ENCODE measurements at places on chromosomes 3 and 15. TPM values are rescaled to one million over a fixed set of nuclear protein-coding genes. Genes with fewer than 3 reads are reported as not detected.

Gene CHRNA7
- total RNA-seq: 1.2 TPM

Gene GREM1
- 166 TPM for total RNA-seq

Gene TYRO3
- 11.5 TPM for total RNA-seq

Gene APOD
- 0.23 TPM for total RNA-seq

Gene FANCD2OS
- not detected for total RNA-seq

Gene SPG11
- total RNA-seq: 101 TPM

Gene CA12
- total RNA-seq: 359 TPM

Gene CELF6
- total RNA-seq: 0.23 TPM

Gene ALPK3
- total RNA-seq: 26.4 TPM

Gene RTF1
- total RNA-seq: 12.1 TPM

Gene CFAP44
- total RNA-seq: 4.2 TPM

Gene MYL3
- total RNA-seq: not detected

Gene LXN
- total RNA-seq: 52.5 TPM

Gene IQCH
- total RNA-seq: 5.0 TPM

Gene SLC24A5
- not detected for total RNA-seq

Gene GLT8D1
- 106 TPM for total RNA-seq

Gene KIF7
- 14.3 TPM for total RNA-seq

Gene NPAP1
- not detected for total RNA-seq

Gene ZNF860
- 0.46 TPM for total RNA-seq

Gene SLC51A
- not detected for total RNA-seq

Gene HLTF
- 43.1 TPM for total RNA-seq

Gene GRIP2
- 0.46 TPM for total RNA-seq

Gene ACAD11
- total RNA-seq: 57.7 TPM

Gene TM4SF4
- total RNA-seq: 2.4 TPM

Gene GHSR
- not detected for total RNA-seq

Gene LMAN1L
- total RNA-seq: not detected

Gene DNAJA4
- total RNA-seq: 3.4 TPM

Gene KNG1
- not detected for total RNA-seq

Gene GP9
- not detected for total RNA-seq

Gene AMT
- 0.52 TPM for total RNA-seq

Gene C3orf20
- under 0.01 TPM for total RNA-seq

Gene GPR149
- not detected for total RNA-seq

Gene AHSG
- not detected for total RNA-seq

Gene CPB1
- total RNA-seq: not detected

Gene PYGO1
- total RNA-seq: 10.1 TPM

Gene CHRD
- total RNA-seq: 10.9 TPM

Gene CEP152
- 5.0 TPM for total RNA-seq

Gene SKOR1
- 0.17 TPM for total RNA-seq

Data from smooth muscle cell of the pulmonary artery (primary cell).